Ammon's horn (tissue), 1 donor: ENCODE measurements at places on chromosomes 12 and 14.

GRCh38 chr14:55832974-55833373, 253.0 kb downstream of the KTN1 start:
- no peak for DNase-seq

DNA sequence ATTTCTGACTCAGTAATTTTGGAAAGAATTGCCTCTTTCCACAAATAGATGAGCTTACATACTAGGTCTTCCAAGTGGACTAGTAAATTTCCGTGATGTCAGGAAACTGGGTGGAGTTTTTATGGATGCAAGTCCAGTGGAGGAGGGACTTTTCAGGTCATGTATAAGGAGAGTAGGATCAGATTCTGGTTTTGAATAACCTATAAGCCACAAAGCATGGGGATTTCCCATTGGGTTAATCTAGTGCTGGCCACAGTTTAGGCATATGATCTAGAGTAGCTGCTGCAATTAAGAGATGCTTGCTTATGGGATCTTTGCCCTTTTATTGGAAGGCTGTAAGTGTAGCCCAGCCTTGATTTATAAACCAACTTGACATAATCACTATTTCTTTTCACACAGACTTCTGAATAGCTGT, 33.8 kb downstream of the STK38L start:
- no peak for DNase-seq

DNA sequence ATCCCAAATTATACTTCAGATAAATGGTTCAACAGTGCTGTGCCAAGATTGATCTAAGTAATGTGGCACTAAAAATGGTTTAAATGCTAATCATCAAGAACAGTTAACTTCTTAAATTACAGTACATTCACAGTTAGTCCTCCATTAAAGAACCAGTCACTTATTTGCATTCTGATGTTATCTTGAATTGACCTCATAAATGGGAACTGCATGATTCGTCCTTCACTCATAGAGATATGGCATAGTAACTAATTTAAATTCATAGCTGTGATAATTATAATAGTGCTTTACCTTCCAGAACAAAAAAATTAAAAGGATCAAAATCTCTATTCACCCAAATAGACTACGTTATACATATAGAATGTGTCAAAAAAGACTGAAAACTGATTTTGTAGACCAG, 61.1 kb downstream of the COCH start:
- DNase-seq, result no peak

- DNase-seq, result no peak
These were observed 21.3 kb downstream of the CRADD start for GRCh38 chr12:93698307-93699092.

GRCh38 chr14:104640681-104641080, 36.1 kb upstream of the TMEM179 start:
- no peak for DNase-seq

- DNase-seq, result peak; percentile 23
These were observed 1.0 kb downstream of the SOS2 start for GRCh38 chr14:50230401-50230700.

DNA sequence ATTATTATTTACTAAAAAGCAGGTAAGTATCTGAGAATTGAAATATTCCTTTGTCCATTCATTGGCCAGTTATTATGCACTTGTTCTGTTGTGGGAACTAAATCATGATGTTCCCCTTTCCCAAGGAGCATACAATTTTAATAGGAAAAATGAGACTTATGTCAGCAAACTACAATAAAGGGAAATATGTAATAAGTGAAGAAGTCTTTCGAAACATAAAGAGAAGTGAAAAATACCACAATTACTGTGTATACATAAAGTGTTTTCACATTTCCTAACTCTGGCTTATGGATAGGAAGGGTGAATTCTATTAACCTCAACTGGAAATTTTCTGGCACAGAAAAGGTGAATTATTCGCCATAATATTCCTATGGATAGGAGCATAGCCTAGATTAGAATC, 78.4 kb upstream of the DNM1L start:
- DNase-seq, result no peak

DNA sequence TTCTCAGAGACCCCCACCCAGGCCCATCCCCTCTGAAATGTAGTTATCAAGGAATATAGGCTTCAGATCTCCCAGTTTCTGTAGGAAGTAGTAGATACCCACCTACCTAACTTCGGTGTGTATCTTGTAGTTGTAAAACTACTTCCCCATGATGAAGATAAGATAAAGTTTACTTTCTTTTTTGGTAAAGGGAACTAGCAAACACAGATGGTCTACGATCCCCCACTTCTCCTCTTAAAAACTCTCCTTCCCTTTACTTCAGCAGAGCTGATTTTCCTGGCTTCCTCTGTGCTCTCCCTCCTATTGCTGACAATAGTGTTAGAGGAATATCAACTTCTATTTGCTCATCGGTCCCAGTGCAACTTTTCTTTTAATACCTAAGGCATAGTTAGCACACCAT, 395.2 kb downstream of the RPL10L start:
- no peak for DNase-seq

DNA sequence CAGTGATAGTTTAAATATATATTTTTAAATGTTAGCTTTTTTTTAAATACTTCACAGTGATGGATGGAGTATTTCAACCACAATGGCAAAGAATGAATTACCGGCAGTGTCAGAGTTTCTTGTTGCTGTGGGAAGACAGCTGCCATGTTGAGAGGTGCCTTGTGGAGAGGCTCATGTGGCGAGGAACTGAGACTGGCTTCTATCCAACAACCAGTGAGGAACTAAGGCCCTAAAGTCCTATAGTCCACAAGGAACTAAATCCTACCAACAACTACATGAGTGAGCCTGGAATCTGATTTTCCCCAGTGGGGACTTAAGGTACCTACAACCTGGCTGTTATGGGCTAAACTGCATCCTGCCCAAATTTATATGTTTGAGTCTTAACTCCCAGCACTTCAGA, 220.2 kb upstream of the PLEKHG7 start:
- peak; percentile 69 for DNase-seq

DNA sequence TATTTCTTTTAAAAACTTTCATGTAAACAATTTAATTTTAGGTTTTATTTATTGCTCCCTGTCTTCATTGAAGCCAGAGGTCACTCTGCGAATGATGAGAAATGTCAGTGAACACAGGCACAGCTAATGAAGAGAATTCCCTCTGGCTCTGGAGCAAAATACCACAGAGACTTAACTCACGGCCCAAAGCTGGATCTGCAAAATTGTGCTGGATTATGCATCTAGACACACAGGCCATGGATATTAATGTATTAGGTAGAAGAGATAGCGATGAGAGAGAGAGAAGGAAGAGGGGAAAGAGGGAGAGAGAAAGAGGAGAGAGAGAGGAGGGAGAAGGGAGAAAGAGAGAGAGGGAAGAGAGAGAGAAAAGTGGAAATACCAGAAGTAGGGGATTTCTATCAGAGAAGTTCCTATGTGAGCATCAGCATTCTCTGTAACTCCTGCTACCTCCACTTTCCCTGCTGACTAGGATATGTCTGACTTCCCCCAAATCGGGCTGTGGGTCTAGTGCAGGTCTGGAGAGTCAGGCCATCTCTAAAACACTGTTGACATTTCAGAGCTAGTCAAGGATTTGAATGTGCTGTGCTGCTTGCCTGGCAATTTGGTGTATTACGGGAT, 3.7 kb downstream of the ARHGDIB start:
- DNase-seq, result no peak

GRCh38 chr12:115597157-115597712, 680.3 kb downstream of the MED13L start:
- DNase-seq, result no peak

DNA sequence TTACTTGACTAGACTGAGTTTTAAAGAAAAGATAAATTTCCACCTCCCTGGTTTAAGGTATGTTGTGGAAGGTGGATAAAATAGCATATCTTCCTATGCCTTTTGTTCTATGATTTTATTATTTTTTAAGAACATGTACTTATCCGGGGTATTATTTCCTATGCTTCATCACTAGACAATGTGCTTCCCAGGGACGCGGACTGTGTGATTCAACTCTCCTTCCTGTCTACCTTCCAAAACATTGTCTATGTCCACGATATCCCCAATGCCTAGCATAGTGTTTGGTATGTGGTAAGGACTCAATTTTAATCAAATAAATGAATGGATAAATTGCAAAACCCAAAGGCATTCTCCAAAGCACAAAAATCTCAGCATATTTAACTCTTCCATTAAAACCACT, 8.3 kb upstream of the CCND2 start:
- DNase-seq, result no peak

GRCh38 chr14:105484069-105484996, 2.4 kb upstream of the CRIP1 start:
- no peak for DNase-seq

DNA sequence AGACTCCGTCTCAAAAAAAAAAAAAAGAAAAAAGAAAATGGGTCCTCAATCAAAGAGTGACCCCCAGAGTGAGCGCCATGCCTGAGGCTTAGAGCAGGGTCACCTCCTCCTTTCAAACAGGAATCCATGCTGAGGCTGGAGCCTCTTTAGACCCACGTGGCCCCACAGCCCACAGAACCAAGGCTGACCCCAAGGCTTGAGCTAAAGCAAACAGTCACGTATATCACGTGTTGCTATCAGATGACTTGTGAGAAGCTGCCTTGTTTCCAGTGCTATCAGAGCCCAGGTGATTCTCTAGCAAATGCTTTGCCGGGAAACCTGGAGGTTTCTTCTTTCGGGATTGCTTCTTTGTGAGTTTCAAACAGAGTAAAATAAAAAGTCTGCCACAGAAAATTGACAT, 31.7 kb upstream of the DYNC1H1 start:
- DNase-seq, result no peak

DNA sequence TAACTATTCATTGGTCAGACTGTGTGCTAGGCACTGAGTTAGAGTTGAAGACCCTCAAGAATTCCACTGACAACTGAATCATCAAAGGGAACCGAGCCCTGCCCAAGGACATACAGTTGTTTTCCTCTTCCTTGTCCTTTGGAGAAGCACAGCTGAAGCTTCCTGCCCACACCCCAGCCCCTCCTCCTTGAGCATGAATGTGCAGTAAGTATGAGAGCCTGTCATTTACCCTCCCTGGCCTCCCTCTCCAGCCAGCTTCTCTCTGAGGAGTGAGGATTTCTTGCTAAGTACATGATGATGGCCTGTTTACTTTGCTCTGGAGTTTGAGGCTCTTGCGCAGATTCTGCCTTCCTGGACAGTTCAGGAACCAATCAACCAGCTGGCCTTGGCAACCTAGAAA, 235.2 kb downstream of the CACNA1C start:
- DNase-seq, result no peak

GRCh38 chr12:56521590-56522371, at the start of gene RBMS2:
Gene RBMS2, plus strand, starts transcription at chr12:56521820. Its CDS starts 204 bp downstream, at chr12:56522024.
- DNase-seq, result peak; percentile 90

- DNase-seq, result peak; percentile 67
These were observed 50.2 kb downstream of the TTLL5 start for GRCh38 chr14:75711105-75711795.

DNA sequence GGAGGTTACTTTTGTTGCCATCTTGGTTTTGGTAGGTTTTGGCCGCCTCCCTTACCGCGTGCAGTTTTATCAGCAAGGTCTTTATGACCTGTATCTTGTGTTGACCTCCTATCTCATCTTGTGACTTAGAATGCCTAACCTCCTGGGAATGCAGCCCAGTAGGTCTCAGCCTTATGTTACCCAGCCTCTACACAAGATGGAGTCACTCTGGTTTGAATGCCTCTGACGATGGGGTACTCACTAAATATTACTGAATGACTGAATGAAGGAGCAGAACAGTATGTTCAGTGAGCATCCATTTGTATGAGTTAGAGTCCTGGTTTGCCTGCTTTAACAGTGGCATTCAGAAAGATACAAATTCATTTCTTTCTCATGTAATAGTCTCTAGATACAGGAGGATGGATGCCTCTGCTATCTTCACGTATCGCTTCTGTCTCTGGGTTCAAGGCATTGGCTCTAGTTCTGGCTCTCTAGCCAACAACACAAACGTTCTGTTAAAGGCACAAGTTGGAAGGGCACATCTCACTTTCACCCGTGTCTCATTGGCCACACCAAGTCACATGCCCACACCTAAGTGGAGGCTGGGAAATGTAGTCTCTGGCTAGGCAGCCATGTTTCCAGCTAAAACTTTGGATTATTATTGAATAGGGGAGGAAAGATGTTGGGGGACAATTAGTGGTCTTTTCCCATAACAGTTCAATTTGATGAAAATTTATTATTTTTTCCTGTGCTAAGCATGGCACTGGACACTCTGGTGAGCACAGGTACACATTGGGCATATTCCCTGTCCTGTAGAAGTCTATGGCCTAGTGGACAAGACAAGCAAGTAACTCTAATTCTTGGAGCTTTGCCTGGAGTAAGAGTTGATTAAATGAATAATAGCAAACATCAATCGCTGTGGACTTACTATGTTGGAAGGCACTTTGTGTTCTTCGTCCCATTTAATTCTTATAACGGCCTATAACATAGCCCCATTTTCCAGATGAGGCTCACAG, 75.2 kb upstream of the RPH3A start:
- DNase-seq, result peak; percentile 57

DNA sequence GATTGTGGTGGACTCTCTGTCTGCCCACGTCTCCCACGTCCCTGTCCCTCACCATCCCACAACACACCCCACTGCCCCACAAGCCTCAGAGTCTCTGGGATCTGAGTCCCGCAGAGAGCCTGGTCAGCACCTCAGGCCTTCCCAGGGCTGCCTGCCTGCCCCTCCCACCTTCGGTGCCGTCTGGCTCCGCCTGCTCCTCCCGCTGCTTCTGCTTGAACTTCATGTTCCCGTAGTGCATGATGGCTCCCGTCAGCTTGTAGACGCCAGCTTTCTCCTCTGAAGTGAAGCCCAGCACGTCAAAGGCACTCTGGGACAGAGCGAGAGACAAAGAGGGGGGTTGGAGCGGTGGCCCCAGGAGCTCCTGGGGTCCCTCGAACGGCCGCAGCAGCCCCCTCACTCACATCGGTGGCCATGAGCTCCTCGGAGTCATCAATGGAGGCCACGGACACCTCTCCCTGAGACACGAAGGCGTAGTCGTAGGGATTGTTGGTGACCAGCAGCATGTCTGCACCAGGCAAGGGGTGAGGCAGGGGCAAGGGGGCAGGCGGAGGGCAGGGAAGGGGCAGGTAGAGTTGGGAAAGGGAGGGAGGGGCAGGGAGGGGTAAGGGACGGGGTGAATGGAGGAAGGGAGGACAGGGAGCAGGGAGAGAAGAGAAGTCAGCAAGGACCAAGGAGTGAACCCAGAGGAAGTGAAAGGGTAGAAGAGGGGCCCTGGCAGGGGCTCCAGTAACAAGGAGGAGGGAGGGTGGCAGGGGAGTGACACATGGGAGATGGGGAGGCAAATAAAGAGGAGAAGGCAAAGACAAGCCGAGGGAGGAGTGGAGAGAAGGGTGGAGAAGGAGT, 5.6 kb downstream of the MYH6 start:
- no peak for DNase-seq

- peak; percentile 59 for DNase-seq
These were observed 100.8 kb downstream of the PPM1A start for GRCh38 chr14:60349663-60350365.
